Kidney capillary endothelial cell (primary cell): ENCODE measurements at places on chromosomes 5 and 9.

DNA sequence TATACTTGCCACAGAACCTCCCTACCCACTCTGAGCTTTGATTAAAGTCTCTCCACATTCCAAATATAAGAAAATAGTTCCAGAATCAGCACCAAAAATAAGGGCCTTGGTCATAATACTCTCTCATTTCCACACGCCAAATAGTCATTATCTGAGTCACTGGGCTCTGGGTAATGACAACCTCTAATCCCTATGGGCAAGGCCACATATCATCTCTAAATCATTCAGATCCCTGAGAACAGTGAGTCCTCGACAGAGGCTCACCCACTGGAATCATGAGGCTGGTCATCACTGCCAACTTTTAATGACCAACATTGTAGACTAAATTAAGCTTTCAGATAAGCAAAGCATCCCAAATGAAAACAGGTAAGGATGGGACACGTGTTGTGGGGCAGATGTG, 28.1 kb downstream of the FAM114A2 start:
- no peak for DNase-seq

DNA sequence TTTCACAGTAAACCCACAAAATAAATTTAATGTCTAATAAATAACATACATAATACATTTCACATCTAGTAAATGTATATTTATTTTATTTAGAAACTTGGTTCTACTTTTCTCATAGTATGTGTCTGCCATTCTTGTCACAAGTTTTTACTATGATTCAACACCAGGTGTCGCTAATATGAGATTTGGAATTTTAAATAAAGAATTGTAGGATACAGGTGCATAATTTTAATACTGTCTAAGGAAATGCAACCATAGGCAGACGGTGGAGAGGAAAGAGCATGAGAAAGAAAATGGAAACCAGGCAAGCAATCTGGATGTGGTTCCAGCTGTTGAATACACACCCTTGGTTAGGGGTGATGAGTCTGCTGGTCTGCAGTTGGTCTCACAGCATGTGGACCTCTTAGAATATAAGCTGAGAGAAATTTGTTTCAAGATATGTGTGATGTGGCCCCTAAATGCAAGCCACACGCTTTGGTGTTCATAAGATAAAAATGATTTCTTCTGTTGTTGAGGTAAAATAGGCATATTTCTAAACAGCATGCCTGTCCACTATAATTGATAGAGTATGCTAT, 114.7 kb upstream of the TXNDC8 start:
- peak; percentile 5 for DNase-seq

DNA sequence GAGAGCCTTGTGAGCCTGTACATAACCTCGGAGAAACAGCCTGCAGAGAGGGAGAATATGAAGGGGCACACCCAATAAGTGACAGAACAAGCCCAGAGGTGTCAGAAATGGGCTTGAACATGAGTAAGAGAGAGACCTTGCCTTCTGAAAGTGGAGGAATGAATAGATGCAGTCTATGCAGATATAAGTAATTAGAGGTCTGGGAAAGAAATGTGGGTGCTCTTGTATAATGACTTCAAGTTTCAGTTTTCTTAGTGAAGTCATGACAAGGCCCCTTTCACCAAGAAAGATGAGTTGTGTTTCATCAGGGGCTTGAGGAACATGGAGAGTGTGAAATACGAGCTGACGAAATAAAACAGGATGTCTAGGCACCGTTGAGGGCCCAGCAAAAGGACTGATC, 15.1 kb downstream of the GRAMD2B start:
- no peak for DNase-seq

DNA sequence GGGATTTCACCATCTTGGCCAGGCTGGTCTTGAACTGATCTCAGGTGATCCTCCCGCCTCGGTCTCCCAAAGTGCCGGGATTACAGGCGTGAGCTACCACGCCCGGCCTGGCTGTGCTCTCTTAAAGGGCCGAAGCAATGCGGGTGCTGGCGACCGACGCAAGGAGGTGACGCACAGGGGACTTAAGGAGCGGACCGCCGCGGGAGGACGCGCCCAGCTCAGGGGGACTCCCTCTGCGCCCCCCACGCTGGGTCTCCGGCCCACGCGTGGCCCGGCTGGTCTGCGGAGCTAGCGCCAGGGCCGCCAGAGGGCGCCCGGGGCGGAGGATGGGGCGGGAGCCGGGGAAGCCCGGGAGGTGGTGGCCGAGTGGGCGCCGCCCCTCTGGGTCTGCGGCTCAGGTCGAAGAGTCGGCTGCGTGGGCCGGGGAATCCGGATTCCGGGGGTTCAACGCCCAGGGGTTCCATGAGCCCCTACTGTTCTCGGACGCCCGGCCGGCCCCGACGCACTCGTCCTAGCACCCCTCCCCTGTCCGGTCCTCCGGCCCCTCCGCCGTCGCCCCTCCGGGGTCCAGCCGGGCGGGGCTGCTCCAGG, 502 bp upstream of the CERCAM start:
- DNase-seq = peak; percentile 55

DNA sequence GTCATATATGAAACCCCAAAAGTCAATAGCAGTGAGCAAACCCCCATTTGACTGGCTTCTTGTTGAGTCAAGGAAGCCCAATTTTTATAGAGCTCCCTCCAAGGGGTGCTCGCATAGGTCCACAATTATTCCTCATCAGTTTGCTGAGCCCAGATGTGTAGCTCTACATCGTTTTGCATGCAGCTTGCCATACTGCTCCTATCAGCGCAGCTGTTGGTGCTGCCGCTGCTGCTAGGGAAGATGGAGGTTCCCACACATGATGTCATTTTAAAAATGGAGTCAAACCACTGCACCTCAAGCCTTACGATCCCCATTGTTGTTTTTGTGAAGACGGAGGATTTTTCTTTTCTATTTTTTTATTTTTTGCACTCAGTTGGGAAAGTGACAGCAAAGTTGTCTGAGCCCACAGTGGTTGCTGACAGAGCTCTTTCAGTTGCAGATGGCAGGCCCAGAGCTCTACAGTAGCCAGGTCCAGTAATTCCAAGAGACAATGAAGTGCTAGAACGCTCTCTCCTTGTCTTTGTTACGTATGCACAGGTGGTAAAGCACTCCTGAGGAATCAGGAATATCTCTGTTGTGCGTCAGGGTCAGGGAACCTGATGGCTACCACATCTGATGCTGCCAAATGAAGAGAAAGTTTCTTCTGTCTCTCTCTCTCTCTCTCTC, 23.2 kb upstream of the C5orf63 start:
- DNase-seq = no peak

GRCh38 chr5:158261674-158262367, 402.9 kb upstream of the CLINT1 start:
- DNase-seq = no peak

GRCh38 chr5:63128761-63129160, 550.1 kb downstream of the LRRC70 start:
- no peak for DNase-seq

GRCh38 chr9:112861155-112861554, 29.5 kb downstream of the SLC46A2 start:
- DNase-seq = no peak

DNA sequence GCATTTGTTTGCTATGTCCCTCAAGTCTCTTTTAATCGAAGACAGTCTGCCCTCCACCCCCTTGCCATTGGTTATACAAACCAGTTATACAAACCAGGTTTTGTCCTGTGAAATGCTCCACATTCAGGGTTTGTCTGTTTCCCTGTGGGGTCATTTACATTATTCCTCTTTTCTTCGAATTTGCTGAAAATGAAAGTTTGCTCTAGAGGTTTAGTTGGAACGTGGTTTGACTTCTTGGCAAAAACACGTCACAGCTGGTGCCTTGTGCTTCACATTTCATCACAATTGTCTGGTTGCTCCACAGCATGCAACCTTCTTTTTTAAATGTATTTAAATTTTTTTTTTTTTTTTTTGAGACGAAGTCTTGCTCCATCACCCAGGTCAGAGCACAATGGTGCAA, 4.2 kb upstream of the HAVCR2 start:
- no peak for DNase-seq

DNA sequence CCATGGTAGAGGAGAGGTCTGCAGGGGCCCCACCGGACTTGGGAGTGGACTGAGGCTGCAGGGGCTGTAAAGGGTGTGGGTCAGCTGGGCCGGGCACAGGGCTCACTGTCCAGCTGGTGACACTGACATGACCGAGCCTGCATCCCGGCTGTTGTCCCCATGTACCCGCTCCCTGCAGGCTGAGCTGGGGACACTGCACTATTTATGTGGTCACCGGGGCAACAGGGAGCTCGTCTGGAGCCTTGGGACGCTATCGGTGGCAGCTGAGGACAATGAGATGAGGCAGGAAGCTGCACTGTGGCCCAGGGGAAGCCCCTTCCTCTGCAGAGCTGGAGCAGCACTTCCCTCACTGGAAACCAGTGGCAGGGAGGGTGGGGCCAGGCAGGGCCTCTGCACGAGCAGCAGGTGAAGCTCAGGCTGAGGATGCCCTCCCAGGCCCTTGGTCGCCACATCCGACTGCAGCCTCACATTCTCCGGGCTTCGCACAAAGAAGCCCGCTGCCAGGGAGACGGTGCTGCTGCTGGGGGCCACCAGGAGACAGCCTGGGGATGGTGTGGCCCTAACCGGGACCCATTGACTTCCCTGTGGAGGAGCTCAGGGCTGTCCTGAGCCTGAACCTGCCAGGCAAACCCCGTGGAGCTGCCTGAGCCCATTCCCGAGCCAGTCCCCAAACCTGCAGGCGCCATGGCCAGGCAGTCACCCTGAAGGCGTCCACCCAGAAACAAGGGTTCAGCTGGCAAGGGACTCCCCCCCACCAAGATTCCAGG, 26.4 kb downstream of the ZDHHC11B start:
- DNase-seq = no peak

- DNase-seq = no peak
These were observed 85.1 kb downstream of the NDUFAF2 start for GRCh38 chr5:61030163-61030482.

GRCh38 chr5:72508241-72509170, 1.3 kb upstream of the ZNF366 start:
- DNase-seq = no peak

GRCh38 chr5:54249210-54250028, 61.0 kb downstream of the ARL15 start:
- DNase-seq = no peak

DNA sequence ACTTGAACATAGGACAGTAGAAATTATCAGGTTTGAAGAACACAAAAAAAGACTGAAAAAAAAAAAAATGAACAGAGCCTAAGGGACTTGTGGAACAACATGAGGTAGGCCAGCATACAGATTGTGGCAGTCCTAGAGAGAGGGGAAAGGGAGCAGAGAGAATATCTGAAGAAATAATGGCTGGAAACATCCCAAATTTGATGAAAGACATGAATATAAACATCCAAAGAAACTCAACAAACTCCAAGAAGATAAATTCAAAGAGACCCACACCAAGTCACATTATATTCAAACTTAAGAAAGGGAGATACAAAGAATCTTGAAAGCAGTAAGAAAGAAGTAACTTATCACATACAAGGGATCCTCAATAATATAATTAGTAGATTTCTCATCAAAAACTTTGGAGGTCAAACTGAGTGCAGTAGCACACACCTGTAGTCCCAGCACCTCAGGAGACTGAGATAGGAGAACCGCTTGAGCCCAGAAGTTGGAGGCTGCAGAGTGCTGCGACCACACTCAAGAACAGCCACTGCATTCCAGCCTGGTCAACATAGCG, 9.1 kb downstream of the PLAA start:
- DNase-seq = no peak

- no peak for DNase-seq
These were observed 40.0 kb upstream of the SMC5 start for GRCh38 chr9:70218767-70219166.

DNA sequence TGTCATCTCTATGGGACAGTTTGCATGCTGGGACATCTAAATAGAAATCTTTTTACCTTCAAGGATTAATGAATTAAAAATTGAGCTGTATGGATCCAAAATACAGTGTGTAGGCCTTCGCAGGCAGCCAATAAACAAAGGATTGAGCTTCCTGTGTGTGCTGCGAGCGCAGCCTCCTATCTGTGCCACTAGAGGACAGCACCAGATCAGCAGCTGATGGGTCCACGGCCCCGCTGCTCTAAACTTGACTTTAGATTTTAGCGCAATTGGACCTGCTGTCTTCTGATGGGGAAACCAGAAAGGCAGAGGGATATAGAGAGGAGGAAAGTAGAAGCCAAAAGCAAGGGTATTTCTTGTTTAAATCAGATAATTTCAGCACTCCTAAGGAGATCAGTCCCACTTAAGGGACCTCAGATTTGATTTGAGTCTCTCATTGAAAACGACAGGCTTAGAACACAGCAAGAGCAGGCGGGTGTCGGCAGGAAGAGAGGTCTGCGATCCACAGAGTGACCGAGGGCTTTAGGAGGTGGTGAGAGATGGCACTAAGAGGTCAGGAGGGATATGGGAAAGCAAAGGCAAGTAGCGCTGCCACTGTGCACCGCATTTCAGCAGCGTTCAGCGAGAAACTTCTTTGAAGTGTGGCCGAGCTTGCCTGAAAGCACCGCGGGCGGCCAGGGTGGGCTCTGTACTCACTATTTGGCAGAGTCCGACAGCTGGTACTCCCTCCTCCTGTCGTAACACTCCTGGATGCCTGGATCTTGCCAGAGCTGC, 214.3 kb downstream of the GNA14 start:
- DNase-seq = peak; percentile 51

DNA sequence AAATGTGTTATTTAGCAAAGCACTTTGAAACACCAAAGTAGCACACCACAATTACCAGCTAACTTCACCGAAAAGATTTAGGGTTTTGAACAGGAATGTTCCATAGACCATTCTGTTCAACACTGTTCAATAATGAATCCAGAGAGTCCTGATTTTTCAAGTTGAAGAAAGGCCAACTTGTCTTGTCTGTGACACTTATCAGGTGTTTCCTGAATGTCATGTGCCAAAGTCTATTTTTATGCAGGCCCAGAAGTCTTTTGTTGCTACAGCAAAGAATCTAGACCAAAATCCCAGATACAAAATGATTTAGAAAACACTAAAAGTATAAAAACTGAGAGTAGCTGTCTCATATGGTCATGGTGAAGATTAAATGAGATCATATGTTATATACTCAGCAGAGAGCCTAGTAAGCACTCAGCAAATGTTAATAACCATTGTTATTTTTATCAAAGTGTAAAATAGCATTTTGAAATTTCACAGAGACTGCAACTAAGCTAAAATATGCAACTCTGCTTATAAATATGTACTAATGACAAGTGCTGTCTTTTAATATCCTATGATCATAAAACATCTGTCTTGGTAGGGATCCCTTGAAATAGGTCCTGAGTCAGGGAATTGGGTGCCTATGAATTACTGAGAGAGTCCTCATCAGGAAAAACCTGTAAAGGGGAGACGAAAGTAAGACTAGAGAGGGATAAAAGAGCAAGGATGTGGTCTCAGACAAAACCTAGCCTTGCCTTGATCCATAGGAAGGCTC, 122.4 kb upstream of the SLC12A2 start:
- peak; percentile 42 for DNase-seq

- DNase-seq = peak; percentile 87
These were observed 56.8 kb upstream of the TEX48 start for GRCh38 chr9:114738581-114739316.

DNA sequence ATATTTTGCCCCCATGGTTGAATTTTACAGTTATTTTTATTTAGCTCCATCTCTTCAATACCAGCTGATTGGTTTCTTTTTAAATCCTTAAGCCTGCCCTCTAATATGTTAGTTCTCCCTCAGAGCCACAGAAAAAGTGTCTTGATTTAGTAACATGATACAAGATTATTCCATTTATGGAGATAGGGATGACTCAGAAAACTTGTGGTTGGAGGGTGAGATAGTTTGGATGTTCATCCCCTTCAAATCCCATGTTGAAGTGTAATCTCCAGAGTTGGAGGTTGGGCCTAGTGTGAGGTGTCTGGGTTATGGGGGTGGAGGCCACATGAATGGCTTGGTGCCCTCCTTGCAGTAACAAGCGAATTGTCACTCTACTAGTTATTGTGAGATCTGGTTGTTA, 115.7 kb downstream of the FBXO38 start:
- DNase-seq = no peak
